ENCODE measurements at places on chromosomes 1 and 21.

GRCh38 chr1:193066606-193067005 lies 7.2 kb downstream of the RO60 start:
- no peak for DNase-seq

DNA sequence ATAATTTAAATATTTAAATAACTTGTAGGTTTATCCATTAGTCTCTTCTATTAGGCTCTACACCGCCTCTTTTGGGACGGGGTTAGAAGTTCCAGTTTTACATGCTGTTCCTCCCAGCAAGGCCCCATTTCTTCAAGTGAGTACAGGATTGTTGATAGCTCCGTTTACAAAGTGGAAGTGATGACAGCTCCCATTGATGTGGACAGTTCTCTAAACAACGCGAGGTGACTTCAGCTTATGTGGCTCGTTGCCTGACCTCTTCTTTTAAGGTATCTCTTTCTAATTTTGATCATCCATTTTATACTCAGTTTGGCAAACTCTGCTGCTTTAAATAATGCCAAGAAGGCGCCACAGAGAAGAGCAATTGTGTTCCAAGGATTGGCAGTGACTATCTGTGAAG lies 49.7 kb downstream of the PACC1 start:
- no peak for DNase-seq

- peak; percentile 28 for DNase-seq
Measured at GRCh38 chr21:41460578-41461527, 34.8 kb downstream of the MX1 start.

- DNase-seq, result no peak
Measured at GRCh38 chr1:150550222-150551050, 1.2 kb downstream of the ADAMTSL4 start.

DNA sequence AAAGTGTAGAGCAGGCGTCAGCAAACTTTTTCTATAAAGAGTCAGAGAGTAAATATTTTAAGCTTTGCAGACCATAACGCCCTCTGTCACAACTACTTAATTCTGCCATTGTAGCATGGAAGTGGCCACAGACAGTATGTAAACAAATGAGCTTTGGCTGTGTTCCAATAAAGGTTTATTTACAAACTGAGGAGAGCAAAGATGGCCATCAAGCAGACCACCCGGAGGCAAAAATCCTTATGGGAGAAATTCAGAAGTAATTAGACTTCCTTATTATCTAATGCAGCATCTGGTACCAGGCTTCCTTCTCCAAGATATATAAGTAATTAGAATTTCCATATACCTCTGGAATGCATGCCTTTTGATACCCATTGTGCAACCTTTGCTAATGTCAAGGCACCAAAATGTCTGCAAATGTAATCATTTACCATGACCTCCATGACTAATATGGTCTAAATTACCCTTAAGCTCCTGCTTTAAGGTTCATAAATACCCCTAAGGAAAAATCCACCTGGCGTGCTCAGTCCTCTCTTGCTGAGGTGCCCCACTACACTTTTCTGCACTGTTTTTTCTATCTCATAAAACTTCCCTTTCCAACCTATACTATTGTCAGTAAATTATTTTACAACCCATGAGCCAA lies 377.8 kb downstream of the MATN1 start:
- DNase-seq, result no peak

GRCh38 chr1:47437447-47438164 lies at the start of gene FOXD2:
FOXD2 (plus strand) TSS chr1:47438044; CDS start chr1:47438136, 92 bp downstream.
- peak; percentile 32 for DNase-seq

GRCh38 chr1:107433068-107433467 lies 292.2 kb downstream of the NTNG1 start:
- no peak for DNase-seq

DNA sequence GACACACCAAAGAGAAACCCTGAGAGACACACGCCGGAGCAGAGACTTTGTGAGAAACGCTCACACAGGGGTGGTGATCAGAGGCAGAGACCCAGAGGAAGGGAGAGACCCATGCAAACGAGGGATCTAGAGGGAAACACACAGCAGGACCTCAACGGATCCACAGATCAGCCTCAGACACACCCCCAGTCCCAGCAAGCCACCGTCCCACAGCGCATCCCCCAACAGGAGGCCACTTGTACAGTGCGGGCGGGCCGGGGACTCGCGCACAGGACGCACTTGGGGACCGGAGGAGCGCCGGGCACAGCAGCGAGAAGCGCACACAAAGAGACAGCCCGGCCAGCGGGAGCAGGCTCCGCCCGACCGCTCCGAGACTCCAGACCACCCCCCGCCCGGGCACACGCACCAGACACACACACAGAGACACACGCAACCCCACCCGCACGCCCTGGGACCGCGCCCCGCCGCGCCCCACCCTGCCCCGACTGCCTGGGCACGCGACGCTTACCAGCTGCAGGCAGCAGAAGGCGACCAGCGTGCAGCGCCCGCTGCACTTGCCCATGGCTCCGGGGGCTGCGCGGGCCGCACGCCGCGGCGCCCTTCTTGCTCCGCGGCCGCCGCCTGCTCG lies 587 bp downstream of the NKAIN1 start:
- DNase-seq, result peak; percentile 49

DNA sequence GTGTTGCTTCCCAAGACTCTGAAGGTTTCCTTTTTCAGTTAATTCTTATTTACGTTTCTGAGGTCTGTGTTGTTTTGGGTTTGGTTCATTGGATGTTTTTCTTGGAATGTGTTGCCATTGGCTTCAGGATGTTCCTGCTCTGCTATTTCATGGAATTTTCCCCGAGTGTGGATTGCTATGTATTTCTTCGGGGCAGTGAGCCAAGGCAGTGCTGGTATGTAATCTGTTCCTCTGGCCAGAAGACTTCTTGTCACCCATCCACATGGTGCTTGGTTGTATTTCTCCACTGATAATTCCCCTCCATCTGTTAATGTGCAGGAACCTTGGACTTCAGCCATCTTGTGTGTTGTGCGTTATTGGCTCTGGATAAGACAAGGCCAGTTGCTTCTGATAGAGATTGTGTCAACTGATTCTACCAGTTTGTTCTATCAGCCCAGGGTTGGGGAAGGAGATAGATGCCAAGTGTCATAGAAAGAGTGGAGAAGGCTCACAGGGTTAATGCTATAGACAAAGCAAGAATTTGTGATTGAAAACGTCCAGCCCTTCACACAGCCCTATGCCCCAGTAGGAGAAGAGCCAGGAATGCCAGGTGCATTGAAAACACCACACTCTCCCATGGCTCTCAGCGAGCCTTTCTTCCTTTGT lies 505.2 kb downstream of the PLPP3 start:
- peak; percentile 76 for DNase-seq

DNA sequence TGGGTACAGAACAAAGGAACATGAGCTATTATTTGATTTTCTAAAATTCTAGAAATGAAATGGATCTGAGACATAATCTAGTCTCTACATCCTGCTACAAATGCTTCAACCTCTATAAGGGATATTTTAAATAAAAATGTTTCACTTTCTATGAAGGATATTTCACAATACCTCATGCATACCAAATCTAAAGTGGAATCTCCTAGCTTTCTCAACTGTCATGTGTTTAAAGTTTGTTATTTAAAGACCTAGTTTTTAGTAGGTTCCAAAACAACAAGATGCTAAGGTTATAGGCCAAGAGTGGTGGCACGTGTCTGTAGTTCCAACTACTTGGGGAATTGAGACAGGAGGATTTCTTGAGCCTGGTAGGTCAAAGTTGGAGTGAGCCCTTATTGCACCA lies 47.6 kb downstream of the KDM5B start:
- no peak for DNase-seq

GRCh38 chr1:106278716-106279115 lies 777.8 kb upstream of the PRMT6 start:
- DNase-seq, result no peak

DNA sequence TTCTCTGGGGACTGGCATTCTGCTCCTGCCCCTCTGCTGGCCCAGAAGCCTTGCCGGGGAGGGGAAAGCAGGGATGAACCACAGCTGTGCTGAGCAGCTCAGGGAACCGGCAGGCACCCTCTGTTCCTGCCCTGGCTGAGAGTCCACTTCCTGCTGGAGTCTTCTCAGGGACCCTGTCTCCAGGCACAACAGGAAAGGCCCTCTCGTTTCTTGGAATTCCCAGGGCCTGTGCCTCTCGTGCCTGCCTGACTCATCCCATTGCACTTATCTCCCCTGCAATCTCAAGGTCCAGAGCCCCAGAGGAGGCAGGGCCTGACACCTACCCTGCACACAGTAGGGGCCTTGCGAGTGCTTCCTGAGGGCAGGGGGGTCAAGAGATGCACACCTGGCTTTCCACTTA lies 1.1 kb upstream of the EDN2 start:
- no peak for DNase-seq

DNA sequence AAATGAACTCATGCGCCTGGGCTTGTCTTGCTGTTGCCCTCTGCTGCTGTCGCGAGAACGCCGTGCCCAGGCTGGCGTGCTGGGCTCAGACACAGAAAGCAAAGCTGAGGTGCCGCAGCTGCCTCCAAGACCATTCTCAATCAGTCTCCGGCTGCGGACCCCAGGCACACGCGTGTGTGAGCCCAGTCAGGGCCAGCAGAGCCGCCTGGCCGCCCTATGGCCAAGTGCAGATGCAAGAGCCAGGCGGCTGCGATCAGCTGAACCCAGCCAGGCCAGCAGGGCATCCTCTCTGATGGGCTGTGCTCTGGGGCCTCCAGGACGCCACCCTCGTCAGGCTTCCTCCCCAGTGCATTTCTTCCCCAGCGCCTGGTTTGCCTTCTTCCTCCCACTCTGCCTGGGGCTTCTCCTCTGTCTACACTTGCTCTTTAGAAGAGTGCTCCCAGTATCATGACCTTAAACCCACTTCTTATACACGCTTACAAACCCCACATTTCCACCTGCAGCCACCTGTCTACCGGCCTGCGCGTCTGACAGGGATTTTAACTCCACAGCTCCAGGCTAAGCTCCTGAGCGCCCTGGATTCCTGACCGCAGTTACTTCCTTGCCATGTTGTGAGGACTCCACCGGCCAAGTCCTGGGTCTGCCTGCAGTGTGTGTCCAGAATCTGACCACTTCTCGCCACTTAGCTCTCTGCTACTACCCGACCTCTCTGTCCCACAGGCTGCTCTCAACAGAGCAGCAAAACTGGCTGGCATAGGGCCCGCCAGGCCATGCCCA lies 21.7 kb upstream of the LRRC47 start:
- DNase-seq, result no peak

DNA sequence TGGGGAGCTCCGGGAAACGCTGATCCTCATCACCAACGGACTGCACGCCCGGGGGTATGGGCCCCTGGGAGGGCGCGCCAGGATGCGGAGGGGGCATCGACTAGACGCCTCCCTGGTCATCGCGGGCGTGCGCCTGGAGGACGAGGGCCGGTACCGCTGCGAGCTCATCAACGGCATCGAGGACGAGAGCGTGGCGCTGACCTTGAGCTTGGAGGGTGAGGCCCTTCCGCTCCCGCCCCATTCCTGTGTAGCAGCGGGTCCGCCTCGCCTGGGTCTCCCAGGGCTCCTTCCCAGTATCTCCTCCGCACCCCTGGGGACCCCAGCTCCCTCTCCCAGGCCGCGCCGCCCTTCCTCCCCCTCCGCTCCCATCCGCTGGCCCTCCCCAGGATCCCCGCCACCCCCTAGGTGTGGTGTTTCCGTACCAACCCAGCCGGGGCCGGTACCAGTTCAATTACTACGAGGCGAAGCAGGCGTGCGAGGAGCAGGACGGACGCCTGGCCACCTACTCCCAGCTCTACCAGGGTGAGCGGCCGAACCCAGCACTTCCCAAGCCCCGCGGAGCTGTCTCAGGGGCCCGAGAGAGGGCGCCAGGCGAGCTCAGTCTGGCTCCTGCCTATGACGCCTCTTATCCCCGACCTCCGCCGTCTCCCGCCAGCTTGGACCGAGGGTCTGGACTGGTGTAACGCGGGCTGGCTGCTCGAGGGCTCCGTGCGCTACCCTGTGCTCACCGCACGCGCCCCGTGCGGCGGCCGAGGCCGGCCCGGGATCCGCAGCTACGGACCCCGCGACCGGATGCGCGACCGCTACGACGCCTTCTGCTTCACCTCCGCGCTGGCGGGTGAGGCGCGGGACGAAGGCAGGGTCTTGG lies 5.0 kb downstream of the HAPLN2 start:
- DNase-seq, result no peak

GRCh38 chr1:207858281-207858680 lies 52.6 kb downstream of the CD34 start:
- no peak for DNase-seq

DNA sequence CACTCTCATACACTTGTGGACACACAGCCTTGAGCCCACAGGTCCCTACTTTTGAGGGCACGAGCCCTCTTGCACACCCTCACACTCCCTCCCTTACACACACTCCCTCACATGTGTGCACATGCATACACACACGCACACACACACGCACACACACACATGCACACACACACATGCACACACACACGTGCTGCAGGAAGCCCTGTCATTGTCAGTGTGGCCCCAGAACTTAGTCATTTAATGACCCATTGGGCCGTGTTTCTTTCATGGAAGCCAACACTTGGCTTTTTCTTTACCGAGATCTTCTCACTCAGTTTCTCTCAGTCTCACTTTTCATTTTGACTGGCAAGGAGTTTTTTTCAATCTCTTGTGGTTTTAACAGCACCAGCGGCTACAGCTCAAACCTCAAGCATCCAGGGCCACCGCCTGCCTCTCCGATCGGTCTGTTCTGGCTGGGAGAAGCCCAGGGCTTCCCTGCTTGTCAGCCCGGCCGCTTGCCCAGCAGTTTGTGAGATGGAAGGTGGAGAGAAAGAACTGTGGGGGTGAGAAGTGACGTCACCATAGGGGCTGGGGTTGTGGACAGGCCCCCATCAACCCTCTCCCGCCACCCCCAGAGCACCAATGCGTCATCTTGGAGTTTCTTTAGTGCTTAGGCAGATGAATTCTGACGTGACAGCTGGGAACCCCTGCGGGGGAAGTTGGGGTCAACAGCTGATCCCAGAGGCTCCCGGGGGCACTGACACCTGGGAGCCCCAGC lies 15.8 kb upstream of the TNFRSF8 start:
- DNase-seq, result no peak

Data from cerebellum (tissue), 4 donors.